ENCODE measurements at places on chromosomes 1 and 21.

GRCh38 chr1:176118985-176119384, 88.1 kb downstream of the COP1 start:
- DNase-seq = no peak

- DNase-seq = no peak
These were observed 1.8 kb upstream of the IL10 start for GRCh38 chr1:206774093-206774492.

GRCh38 chr1:40820251-40820797, 36.7 kb downstream of the KCNQ4 start:
- DNase-seq = no peak

GRCh38 chr1:36251794-36252481, 27.7 kb downstream of the THRAP3 start:
- DNase-seq = no peak

DNA sequence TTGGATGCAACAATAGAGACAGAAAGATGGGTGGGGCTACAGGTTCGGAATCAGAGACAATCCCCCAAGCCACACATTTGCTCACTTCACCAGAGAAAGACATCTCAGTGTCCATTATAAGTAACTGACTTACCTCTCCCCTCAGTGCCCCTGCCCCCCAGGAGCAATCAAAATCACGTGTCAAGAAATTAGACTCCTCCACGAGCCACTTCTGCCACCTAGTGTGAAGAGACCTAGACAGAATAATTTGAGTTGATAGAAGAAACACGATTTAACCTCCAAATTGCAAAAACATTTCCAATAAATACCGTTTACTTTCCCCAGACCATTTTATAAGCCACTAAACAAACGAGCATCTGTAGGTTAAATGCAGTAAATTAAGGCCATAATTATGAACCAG, 123.2 kb downstream of the SLC30A10 start:
- no peak for DNase-seq

GRCh38 chr1:32736812-32737791, 34.5 kb upstream of the SYNC start:
- no peak for DNase-seq

DNA sequence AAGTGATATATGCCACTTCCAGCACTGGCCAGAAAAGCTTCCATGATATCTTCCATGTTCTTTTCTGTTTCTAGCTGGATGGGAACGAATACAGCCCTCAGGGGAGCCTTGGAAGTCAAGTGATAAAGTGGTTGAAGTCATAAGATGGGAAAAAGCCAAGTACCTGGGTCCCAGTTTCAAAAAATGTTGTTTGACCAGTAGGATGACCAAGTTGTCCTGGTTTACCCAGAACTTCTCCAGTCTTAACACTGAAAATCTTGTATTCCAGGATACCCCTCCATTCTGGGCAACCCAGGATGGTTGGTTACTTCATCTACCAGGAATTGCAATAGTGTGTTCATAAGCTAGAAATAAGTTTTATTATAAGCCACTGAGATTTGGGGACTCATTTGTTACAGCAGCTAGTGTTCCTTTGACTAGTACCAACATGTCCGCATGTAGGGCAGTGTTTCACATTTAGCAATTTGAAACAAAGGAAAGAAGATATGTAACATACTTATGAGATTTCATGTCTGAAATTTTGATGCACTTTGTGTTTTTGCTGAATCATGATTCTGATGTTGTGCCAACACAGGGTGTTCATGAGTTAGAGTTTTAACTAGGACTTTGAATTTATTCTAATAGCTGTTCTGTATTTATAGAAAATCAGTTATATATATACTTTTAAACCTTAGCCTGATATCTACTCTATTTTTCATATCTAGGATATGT, 139.9 kb downstream of the TPR start:
- DNase-seq = no peak

DNA sequence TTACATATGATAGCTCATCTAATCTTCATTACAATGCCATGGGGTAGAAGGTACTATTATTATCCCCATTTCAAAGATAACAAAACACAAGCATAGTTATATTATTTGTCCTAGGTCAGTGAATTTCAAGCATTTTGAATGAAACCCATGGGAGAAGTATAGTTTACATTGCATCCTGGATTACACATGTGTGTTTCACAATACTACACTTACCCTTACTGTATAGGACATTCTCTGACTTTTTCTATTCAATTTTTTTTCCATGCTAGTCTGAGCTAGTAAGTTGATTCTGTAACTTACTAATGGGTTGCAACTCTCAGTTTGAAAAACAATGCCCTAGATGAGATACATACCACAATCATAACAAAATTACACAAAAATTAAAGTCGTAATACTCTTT, 8.7 kb upstream of the GPX7 start:
- DNase-seq = no peak

GRCh38 chr1:36446271-36446670, 4.0 kb downstream of the OSCP1 start:
- DNase-seq = peak; percentile 35

GRCh38 chr1:93296555-93297154, 49.1 kb upstream of the DR1 start:
- no peak for DNase-seq

GRCh38 chr1:219566951-219567947, 45.7 kb downstream of the ZC3H11B start:
- no peak for DNase-seq

GRCh38 chr1:74522148-74522547, 9.7 kb upstream of the LRRC53 start:
- DNase-seq = no peak
